Naive thymus-derived CD8-positive, alpha-beta T cell (primary cell): ENCODE measurements at places on chromosomes 12 and 14. TPM values are rescaled to one million over a fixed set of nuclear protein-coding genes. Genes with fewer than 3 reads are reported as not detected.

DNA sequence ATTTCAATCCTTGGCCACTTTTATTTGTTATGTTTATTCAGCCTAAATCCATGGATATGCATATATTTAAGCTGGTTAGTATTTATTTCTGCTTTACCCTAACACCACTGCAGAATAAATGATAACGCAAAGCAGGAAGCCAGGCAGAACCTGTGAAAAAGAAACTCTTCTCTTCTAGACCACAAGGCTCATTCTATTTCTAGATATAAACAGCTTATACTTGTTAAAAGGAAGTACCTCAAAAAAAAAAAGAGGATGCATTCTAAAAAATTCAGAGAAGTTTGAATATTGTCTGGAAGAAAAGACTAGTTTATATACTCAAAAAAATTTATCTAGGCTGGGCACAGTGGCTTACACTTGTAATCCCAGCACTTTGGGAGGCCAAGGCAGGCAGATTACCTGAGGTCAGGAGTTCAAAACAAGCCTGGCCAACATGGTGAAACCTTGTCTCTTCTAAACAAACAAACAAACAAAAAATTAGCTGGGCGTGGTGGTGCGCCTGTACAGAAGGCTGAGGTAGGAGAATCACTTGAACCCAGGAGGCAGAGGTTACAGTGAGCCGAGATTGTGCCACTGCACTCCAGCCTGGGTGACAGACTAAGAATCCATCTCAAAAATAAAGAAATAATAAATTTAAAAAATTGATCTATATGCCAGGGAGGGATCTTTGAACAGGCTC, 55.8 kb downstream of the GALNT4 start:
- no peak for DNase-seq

- no peak for DNase-seq
These were observed 190.4 kb downstream of the NUAK1 start for GRCh38 chr12:105948331-105948730.

Gene ITPK1
- total RNA-seq: 34.6 TPM

Gene RDH16
- 1.7 TPM for total RNA-seq

Gene SOX5
- total RNA-seq: not detected
